NCI-H1694 (cell line): ENCODE measurements at places on chromosomes 5 and 9.

DNA sequence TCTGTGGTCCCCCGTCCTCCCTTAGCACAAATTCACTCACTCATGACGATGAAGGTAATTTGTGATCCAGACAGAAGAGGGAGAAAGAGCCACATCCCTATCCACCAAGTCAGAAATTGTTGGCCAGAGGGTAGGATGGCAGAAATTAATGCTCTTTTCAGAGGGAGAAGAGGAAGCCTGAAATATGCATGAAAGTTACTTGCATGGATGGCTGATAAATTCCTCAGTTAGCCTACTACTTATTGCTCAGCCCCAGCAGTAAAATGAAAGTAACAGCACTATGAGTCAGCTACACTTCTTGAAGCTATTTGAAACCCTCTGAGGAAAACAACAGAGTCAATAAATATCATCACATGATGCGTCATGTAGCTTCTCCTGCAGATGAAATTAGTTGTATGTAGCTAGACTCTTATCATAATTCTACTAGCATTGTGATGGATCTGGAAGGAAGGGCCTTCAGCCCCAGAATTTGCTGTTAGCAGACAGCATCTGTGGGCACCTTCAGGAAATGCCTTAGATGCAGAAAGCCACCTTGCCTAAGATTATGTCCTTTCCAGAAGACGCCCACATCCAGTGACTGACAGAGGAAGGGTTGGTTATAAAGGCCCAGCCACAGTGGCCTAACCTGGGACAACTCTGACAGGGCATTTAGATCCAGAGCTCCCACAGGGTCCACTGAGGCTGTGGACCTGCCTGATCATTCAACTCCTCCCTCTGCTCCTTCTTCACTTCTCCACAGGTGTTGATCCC is 81.2 kb upstream of the CCDC112 start:
- peak; percentile 3 for DNase-seq

DNA sequence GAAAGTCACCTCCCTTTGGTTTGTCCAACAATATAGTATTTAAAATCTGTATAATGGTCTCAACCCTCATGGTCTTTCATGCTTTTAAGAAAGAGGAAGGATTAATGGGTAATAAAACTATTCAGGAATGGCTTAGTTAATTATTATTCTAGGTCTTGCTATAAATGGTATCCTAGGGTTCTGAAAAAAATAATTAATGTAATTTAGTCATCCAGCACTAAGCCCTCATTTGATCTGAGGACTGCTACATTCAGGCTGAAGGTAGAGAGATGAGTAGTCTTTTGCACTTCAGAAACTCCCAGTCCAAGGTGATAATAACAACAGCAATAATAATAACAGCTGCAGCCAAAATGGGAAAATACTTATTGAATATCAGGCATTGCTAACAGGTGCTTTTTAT is 2.6 kb downstream of the ANKRD55 start:
- no peak for DNase-seq

- DNase-seq, result peak; percentile 5
Observed at GRCh38 chr5:38258319-38259061, at the start of gene EGFLAM. TSS of gene EGFLAM (plus strand) at chr5:38258559. CDS start at chr5:38258755, 196 bp downstream.

- no peak for DNase-seq
Observed at GRCh38 chr5:167765352-167765751, 526.1 kb upstream of the WWC1 start.

DNA sequence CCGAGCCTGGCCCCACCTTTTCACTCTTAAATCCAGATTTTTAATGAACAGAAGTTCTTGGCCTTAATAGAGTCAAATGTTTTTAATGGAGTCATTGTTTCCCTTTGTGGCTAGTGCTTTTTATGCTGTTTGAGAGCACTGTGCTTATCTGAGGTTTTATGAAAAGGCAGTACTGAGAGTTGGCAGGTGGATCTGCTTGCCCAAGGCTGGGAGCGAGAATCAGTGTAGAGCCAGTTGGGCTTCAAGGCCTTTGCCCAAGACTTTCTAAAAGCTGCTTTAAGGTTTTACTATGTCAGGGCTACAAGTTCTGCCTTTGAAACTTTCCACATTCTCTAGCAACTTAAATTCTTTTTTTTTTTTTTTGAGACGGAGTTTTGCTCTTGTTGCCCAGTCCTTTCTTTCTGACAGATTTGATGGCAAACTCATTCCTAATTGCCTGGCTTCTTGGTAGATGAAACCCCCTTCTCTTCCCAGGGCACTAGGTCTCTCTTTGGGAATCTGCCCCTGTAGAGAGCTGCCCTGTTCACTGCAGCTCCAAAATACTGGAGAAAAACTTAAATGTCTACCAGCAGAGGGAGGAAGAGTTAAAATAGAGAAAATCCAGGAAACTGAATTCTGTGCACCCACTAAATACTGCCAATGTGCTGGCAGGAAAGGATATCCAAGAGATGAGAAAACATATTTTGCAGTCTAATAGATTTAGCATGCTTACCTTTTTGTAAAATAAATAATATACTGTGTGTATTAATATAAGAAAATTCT is 36.9 kb upstream of the CDK20 start:
- DNase-seq, result no peak
